ENCODE measurements at places on chromosomes 16 and 17. TPM values are rescaled to one million over a fixed set of nuclear protein-coding genes. Genes with fewer than 3 reads are reported as not detected.

- no peak for DNase-seq
Measured at GRCh38 chr16:74035816-74036215, 260.8 kb upstream of the PSMD7 start.

Gene KRTAP4-1
- polyA plus RNA-seq, result not detected

Gene PPP4C
- polyA plus RNA-seq, result 13.7 TPM

Gene IRF8
- 2.3 TPM for polyA plus RNA-seq

GRCh38 chr16:79723583-79724168 is 123.1 kb upstream of the MAF start:
- DNase-seq, result no peak

- no peak for DNase-seq
Measured at GRCh38 chr16:85986931-85987749, 88.2 kb downstream of the IRF8 start.

- DNase-seq, result no peak
Measured at GRCh38 chr17:1390432-1391367, 9.3 kb downstream of the YWHAE start.

Gene ALDH3A1
- polyA plus RNA-seq, result 0.17 TPM

Gene CYGB
- polyA plus RNA-seq, result 18.2 TPM

Gene KRT40
- polyA plus RNA-seq, result not detected

Gene MGAT5B
- polyA plus RNA-seq, result not detected

- DNase-seq, result no peak
Measured at GRCh38 chr16:70553645-70554044, 30.0 kb downstream of the SF3B3 start.

GRCh38 chr17:4665027-4665426 is 23.5 kb upstream of the ALOX15 start:
- no peak for DNase-seq

Gene YWHAE
- 288 TPM for polyA plus RNA-seq

Gene MLYCD
- polyA plus RNA-seq, result 4.4 TPM

Gene PROCA1
- polyA plus RNA-seq, result 6.5 TPM

Gene SNX11
- polyA plus RNA-seq, result 18.5 TPM

DNA sequence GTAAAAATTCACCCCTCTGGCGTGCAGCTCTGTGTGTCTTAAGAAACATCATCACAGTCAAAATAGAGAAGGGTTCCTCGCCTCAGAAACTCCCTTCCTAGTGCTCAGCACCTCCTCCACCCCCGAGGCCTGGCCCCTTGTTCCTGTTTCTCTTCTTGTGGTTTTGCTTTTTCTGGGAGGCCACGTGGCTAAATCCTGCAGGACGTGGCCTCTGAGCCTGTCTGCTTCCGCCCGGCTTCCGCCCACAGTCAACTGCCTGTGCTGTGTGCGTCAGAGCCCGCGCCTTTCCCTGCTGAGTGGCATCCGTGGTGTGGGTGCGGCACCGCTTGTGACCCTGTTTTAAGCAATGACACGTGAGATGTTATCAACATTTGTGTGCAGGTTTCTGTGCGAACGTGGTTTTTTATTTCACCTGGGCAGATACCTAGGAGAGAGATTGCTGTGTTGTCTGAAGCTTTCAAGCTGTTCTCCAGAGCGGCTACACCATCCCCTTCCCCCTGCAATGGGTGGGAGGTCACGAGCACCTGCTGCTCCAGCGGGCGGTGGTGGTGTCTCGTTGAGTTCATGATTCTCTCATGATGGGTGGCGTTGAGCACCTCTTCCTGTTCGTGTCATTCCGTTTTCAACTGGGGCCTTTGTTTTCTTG is 21.7 kb downstream of the ACSF3 start:
- no peak for DNase-seq

- DNase-seq, result no peak
Measured at GRCh38 chr17:13509527-13509926, 92.2 kb downstream of the HS3ST3A1 start.

Gene CACNG5
- polyA plus RNA-seq, result not detected

GRCh38 chr16:68183046-68183445 is 52.9 kb downstream of the ESRP2 start:
- no peak for DNase-seq

Gene SLC12A3
- polyA plus RNA-seq, result not detected

DNA sequence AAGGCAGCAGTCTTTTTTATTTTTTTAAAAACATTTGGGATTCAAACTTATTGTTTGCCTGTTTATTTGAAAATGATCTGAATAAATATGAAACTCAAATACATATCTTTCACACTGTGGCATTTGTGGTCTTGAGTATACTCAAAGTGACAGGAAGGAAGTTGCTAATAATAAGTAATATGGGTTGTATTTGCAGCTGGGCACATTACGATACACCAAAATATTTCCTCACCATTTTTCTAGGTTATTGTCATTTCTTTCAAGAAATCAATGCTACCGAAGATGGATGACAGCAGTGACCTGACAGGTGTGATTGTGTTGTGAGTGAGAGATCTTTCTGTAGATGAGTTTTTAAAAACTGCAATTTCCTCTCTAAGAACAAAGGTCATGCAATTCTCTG is 665.7 kb downstream of the CDH8 start:
- DNase-seq, result no peak

DNA sequence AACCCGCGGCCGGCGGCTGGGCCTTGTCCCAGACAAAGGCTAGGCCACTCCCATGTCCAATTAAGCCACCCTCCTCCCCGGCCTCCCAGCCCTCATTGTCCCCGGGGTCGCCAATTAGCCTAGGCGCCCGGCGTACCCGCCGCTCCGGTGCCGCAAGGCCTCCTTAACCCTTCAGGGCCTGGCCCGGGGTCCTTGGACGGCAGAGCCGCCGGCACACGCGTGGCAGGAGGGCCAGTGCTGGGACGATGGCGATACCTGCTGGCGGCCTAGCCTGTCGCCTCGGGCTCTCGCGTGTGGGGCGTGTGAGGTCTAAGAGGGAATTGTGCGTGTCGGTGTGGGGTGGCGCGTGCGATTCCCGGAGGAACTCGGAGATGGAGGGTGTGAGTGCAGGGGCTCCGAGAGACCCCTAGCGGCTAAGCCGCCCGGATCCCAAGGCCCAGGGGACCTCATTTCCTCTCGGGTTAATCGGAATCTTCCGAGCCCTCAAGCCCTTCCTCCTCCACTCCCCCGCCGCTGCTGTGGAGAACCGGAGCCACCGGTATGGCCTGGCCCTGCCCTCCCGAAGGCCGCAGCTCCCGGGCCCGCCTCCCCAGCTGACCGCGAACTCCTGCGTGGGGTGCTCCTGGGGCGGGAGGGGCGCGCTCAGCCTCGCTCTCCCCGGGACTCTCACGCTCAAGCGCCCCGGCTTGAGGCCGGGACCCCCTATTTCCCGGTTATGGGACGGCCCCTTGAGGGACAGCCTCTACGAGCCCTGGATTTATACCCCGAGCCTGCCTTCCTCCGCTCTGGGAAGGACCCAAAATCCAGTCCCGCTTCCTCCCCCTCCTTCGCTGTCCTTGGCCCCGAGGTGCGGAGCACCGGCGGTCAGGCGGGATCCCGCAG is 11.9 kb downstream of the TBX2 start:
- DNase-seq, result peak; percentile 66
